ENCODE measurements at places on chromosomes 16 and 17. TPM values are rescaled to one million over a fixed set of nuclear protein-coding genes. Genes with fewer than 3 reads are reported as not detected.
A peak's percentile ranks its signal among the peaks of the same experiment; 100 is the strongest.

- no peak for DNase-seq
Measured at GRCh38 chr17:36527621-36528250, 6.9 kb downstream of the MYO19 start.

GRCh38 chr16:25374556-25374955 is 116.9 kb upstream of the ZKSCAN2 start:
- DNase-seq = no peak

- DNase-seq = peak; percentile 65
Measured at GRCh38 chr17:35543856-35544255, 6.4 kb upstream of the SLFN12L start.

GRCh38 chr16:89871895-89872294 is 1.5 kb upstream of the TCF25 start:
- no peak for DNase-seq

- DNase-seq = no peak
Measured at GRCh38 chr17:43909537-43910231, 2.3 kb upstream of the MPP2 start.

- DNase-seq = no peak
Measured at GRCh38 chr16:80317599-80318037, 223.2 kb upstream of the DYNLRB2 start.

- peak; percentile 78 for DNase-seq
Measured at GRCh38 chr17:66302761-66303626, 581 bp downstream of the PRKCA start.

GRCh38 chr17:71633391-71633849 is 487.4 kb upstream of the SOX9 start:
- DNase-seq = no peak

DNA sequence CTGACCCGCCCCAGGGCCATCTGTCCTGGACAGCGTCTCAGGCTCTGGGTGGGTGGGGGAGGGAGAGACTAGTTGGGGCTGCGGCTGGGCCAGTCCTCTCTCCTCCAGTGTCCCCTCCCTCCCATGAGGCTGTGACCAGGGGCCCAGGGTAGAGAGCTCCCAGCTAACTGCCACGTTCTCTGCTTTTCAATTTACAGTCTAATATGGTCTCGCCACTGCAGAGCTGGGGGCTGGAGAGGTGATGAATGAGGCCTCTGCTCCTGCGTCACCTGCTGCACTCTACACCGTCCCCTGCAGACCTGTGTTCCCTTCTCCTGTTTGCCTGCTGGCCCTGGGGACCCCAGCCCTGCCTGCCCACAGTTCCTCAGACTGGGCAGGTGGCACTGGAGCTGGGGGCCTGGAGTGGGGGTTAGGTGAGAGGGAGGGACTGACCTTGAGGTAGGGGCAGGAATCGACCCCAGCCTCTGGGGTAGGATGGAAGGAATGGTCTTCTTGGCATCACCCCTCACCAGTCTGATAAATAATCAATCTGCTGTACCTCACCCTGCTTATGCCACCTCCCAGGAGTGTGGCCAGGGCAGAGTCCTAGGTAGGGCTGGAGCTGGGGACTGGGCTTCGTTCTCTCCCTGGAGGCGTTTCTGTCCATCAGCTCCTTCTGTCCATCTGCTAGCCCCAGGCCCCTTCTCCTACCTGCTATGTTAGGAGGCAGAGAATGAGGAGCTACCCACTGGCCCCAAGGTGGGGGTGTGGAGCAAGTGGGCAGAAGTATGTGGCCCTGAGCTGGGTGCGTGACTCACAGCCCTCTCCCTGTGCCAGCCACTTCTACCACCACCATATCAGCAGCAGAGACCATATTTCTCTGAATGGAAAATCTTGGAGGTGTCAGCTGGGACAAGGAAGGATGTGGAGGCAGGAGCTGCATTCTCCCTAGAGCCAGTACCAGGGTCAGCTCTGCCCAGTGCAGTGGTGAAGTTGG is 12.9 kb downstream of the SEZ6 start:
- no peak for DNase-seq

- DNase-seq = no peak
Measured at GRCh38 chr17:78889531-78889930, 13.5 kb downstream of the CEP295NL start.

Gene ASGR1
- total RNA-seq = 9.5 TPM

Gene EPX
- total RNA-seq = not detected

All from dermis blood vessel endothelial cell (primary cell).